Common myeloid progenitor, CD34-positive (primary cell): ENCODE measurements at places on chromosomes 1 and 21.

DNA sequence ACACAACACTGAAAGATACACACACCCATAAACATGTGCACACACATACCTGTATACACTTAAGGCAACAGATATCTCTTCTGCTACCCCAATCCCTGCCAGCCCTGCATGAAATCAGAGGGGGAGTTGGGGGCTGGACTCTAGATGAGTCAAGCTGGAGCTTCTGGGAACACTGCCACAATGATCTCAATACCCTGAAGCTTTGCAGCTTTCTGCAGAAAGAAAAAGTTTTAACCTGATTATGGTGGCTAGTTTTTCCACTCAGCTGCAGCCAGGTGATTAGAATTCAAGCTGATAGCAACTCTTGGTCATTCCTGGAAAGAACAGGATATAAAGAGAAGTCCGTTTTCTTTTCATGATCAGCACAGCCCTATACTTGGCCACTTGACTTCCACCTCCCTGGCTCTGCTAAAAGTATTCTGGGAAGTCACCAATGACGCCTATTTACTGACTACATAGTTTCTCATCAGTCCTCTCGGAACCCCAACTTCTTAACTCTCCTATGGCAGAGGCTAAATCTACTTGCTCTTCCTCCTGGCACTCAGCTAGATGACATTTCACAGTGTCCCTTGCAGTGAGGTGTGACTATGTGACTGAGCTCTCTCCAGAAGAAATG lies 20.7 kb upstream of the DNASE2B start:
- DNase-seq: no peak
- H3K36me3 ChIP-seq: no peaks in the 10 kb centered on the region
- H3K4me3 ChIP-seq: no peak overlapping the region
- no peaks in the 10 kb centered on the region for H3K4me1 ChIP-seq
- no peaks in the 10 kb centered on the region for H3K27me3 ChIP-seq

DNA sequence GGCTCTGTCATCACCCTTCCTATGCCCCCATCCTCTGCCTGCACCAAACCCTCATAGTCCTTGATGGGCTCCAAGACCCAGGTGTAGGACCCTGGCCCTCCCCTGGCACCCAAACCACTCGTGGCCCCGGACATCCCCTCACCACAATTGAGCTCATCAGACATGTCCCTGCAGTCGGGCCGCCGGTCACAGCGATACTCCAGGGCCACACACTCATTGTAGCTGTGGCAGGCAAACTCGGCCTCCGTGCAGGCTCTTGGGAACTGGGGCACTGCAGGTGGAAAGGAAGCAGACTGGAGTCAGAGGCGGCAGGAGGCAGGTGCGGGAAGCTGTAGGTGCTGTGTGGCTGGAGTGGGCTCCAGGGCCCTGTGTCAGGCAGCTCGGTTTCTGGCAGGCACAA lies 49.3 kb downstream of the HSPG2 start:
- H3K4me3 ChIP-seq: no peak overlapping the region
- no peaks in the 10 kb centered on the region for H3K27me3 ChIP-seq
- no peak for DNase-seq
- H3K27ac ChIP-seq: no peak overlapping the region
- no peaks in the 10 kb centered on the region for H3K4me1 ChIP-seq

DNA sequence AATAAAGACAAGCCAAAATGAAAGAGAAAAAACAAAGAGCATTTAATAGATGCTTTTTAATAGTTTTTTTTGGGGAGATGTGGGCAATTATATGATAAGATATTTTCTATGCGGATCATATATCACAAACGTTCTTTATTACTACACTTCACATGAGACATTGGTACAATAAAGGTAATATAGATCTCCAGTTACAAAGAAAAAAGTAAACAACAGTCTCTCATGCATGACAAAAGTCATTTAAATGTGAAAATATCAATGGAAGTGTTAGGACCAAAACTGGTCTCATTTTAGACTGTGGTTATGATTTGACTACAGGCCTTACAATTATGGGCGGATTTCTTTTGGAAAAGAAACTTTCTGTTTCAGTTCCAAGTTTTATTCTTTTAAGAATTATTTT lies 687.0 kb downstream of the ADGRL2 start:
- DNase-seq: no peak
- H3K4me3 ChIP-seq: no peak overlapping the region
- H3K27me3 ChIP-seq: no peaks in the 10 kb centered on the region
- no peaks in the 10 kb centered on the region for H3K4me1 ChIP-seq

- H3K4me1 ChIP-seq: no peaks in the 10 kb centered on the region
- H3K27ac ChIP-seq: no peak overlapping the region
- H3K36me3 ChIP-seq: no peaks in the 10 kb centered on the region
- no peaks in the 10 kb centered on the region for H3K27me3 ChIP-seq
- no peak for DNase-seq
- no peak overlapping the region for H3K4me3 ChIP-seq
These were observed 60.1 kb downstream of the KCNK1 start for GRCh38 chr1:233673947-233674431.

- DNase-seq: no peak
- no peaks in the 10 kb centered on the region for H3K27me3 ChIP-seq
- H3K36me3 ChIP-seq: no peaks in the 10 kb centered on the region
- no peak overlapping the region for H3K4me3 ChIP-seq
These were observed 64.5 kb upstream of the USP24 start for GRCh38 chr1:55279627-55280026.

DNA sequence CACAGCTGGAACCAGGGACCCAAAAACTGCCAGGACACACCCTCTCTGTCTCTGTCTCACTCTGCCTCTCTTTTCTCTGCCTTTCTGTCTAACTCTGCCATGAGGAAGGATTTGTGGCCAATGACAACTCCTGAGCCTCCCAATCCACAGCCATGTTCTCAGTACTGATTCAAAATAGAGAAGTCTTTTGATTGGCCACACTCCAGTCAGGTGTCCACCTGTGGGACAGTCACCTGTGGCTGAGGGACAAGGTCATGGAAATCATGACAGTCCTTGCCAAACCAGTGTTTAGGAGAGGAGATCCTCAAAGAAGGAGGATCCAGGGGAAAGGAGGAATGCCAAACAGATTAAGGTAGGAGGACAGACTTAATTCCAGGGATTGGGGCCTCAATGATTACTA lies 15.8 kb downstream of the TINAGL1 start:
- DNase-seq: no peak
- H3K4me3 ChIP-seq: no peak overlapping the region
- H3K27ac ChIP-seq: no peak overlapping the region
- H3K36me3 ChIP-seq: no peaks in the 10 kb centered on the region

- H3K36me3 ChIP-seq: peaks cover 37% of the 10 kb centered on the region
- DNase-seq: no peak
- no peak overlapping the region for H3K4me3 ChIP-seq
These were observed 341.5 kb downstream of the VAV3 start for GRCh38 chr1:107623431-107623830.

DNA sequence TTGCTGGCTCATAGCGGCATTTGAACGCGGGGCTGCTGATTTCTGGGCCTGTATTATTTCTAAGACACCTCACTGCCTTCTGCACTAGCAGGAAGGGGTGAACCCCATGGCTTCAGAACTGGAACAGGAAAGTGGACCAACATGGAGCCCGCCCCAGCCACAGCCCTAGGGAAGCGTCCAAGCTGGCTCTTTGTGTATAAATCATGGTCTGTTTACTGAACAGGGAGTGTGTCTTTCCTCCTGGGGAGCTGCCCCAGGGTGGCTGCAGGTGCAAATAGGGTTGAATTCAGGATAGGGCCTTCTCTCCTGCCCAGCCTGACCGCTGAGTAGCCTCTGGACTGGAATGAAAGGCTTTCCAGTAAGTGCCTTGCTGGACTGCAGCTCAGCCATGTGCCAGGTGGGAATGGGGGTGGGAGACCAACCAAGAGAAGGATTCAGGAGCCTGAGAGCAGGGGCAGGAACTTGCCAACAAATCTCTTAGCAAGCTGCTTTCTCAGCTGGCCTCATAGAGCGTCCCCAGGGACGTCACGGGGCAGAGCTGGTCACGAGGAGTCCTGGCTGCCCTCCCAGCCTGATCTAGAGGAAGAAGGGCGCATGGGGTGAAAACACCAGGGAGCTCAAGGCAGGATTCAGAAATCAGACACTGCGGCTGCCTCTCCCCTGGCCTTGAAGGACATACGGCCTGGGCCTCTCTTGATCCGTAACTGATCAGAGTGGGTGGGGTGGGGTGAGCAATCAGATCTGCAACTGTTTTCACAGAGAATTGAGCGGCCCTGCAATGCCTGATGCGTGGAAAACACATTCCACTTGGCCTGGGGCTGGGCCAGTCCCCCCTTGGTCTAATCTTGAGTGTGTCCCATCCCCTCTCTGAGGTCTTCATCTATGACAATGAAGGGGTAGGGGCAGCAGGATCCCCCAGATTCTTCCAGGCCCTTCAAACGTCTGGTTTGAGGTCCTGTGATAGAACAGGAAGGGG lies 56.5 kb upstream of the SELENON start:
- no peak overlapping the region for H3K4me3 ChIP-seq
- DNase-seq: no peak
- H3K36me3 ChIP-seq: no peaks in the 10 kb centered on the region
- H3K4me1 ChIP-seq: no peaks in the 10 kb centered on the region
- no peaks in the 10 kb centered on the region for H3K27me3 ChIP-seq

- no peak overlapping the region for H3K27ac ChIP-seq
- no peak overlapping the region for H3K4me3 ChIP-seq
- peaks cover 6% of the 10 kb centered on the region for H3K4me1 ChIP-seq
- no peaks in the 10 kb centered on the region for H3K36me3 ChIP-seq
These were observed 68.6 kb upstream of the ANGPTL1 start for GRCh38 chr1:178939338-178940067.

DNA sequence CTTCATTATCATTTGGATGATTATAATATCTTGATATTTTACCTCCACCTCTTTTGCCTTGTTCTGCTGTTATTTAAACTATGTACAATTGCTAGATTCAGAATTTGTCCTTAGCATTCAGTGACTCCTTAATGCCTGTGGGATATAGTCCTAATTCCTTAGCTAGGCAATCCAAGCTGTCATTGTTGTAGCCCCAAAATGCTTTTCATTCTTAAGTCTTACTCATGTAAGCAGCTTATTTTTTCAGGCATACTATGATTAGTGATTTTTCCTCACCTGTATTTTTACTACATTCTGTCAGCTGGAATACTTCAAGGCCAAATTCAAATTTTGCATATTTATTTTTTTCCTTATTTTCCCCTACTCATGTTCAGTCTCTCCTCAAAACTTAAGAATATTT lies 13.4 kb downstream of the PKN2 start:
- H3K27me3 ChIP-seq: no peaks in the 10 kb centered on the region
- H3K4me1 ChIP-seq: peaks cover 6% of the 10 kb centered on the region
- peaks cover 6% of the 10 kb centered on the region for H3K36me3 ChIP-seq
- DNase-seq: no peak

- no peak for DNase-seq
- H3K27ac ChIP-seq: no peak overlapping the region
- H3K27me3 ChIP-seq: no peaks in the 10 kb centered on the region
- peaks cover 55% of the 10 kb centered on the region for H3K4me1 ChIP-seq
- no peaks in the 10 kb centered on the region for H3K36me3 ChIP-seq
These were observed 76.6 kb downstream of the RNF220 start for GRCh38 chr1:44481701-44482100.

DNA sequence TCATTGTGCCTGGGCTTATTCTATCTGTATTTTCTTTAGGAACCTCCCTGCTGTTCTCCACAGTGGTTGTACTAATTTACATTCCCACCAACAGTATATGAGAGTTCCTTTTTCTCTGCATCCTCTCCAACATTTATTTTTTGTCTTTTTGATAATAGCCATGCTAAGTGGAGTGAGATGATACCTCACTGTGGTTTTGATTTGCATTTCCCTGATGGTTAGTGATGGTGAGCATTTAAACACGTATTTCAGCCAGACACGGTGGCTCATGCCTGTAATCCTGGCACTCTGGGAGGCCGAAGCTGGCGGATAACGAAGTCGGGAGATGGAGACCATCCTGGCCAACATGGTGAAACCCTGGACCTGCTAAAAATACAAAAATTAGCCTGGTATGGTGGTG lies 57.9 kb downstream of the SLAMF6 start:
- H3K36me3 ChIP-seq: no peaks in the 10 kb centered on the region
- no peak for DNase-seq
- no peak overlapping the region for H3K27ac ChIP-seq
- H3K27me3 ChIP-seq: no peaks in the 10 kb centered on the region
- peaks cover 6% of the 10 kb centered on the region for H3K4me1 ChIP-seq

DNA sequence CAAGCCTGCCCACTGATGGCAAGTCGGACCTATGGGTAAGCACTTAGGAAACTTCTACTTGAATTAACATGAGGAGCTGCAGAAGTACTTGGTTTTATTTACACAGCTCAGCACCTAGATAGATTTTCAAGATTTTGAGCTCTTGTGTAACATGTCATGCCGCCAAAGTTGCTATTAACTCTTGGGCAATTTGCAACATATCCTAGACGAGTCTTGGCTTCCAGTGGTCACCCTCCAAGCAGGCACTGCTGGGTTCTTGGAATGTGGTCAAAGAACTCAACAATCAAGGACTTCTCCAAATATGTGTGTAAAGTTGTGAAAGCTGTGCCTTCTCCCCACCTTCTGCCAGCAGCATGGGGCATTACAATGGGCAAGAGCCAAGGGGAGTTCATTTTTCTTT lies 17.8 kb upstream of the GUCA2B start:
- H3K27ac ChIP-seq: no peak overlapping the region
- H3K4me1 ChIP-seq: peaks cover 6% of the 10 kb centered on the region
- no peaks in the 10 kb centered on the region for H3K27me3 ChIP-seq
- DNase-seq: no peak
- H3K4me3 ChIP-seq: no peak overlapping the region

GRCh38 chr1:216140730-216141524 lies 282.3 kb downstream of the USH2A start:
- no peaks in the 10 kb centered on the region for H3K36me3 ChIP-seq
- no peaks in the 10 kb centered on the region for H3K27me3 ChIP-seq
- no peaks in the 10 kb centered on the region for H3K4me1 ChIP-seq
- DNase-seq: no peak
- H3K27ac ChIP-seq: no peak overlapping the region

DNA sequence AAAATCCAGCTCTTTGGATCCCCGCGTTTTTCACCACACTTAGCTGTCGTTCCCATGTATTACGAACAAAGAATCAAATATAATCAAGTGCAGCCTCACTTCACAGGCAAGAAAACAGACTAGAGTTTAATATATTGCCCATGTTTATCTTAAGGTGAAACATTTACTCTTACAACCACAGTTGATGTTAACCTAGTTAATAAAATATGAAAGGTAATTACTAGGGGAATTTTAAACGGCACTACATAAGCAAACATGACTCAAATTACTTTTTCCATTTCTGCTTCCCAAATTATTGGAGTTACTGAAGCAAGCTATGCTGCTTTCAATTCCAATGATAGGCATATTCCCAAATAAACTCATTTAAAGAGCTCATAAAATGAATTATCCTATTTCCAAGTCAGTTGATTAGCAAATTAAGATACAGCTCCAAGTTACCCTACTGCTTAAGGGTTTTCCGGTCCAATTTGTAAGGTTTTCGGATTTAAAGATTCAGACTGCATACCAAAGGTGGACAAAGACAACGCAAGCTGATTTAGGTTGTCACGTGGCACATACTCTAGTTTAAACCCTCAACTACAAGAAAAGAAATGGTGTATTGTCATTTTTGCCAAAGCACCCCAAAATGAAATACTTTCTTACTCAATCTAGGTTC lies 5.9 kb downstream of the COX20 start:
- peaks cover 30% of the 10 kb centered on the region for H3K4me1 ChIP-seq
- no peak overlapping the region for H3K4me3 ChIP-seq
- DNase-seq: no peak

- H3K4me1 ChIP-seq: no peaks in the 10 kb centered on the region
- no peak overlapping the region for H3K27ac ChIP-seq
- DNase-seq: no peak
- no peaks in the 10 kb centered on the region for H3K36me3 ChIP-seq
These were observed 57.5 kb downstream of the ENAH start for GRCh38 chr1:225595452-225595851.

- H3K27me3 ChIP-seq: no peaks in the 10 kb centered on the region
- no peak for DNase-seq
- H3K4me3 ChIP-seq: no peak overlapping the region
- H3K27ac ChIP-seq: peak overlapping the region; percentile 67
These were observed 38.8 kb downstream of the ZBTB17 start for GRCh38 chr1:15937146-15937545.
